Activated CD4-positive, alpha-beta T cell treated with anti-CD3 and anti-CD28 coated beads for 24 hours (primary cell): ENCODE measurements at places on chromosomes 7 and 10.

GRCh38 chr7:6575281-6576023 lies 1.8 kb upstream of the ZDHHC4 start:
- DNase-seq = no peak

DNA sequence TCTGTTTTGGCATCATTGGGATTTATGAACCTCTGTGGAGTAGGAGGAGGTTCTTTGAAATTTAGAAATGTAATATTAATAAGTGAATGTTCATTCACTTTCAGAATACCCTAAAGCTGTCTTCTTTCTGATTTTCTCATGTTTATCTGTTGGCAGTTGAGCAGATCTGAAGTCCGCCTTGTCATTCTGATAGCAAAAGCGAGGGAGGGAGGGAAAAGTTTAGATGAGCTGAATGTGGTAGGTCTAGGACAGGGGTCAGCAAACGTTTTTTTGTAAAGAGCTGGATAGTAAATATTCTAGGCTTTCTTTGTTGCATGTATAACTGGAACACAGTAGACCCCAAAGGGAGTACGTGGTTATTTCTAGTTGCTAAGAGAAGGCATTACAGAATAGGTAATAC lies 94.4 kb upstream of the GATA3 start:
- no peak for DNase-seq

DNA sequence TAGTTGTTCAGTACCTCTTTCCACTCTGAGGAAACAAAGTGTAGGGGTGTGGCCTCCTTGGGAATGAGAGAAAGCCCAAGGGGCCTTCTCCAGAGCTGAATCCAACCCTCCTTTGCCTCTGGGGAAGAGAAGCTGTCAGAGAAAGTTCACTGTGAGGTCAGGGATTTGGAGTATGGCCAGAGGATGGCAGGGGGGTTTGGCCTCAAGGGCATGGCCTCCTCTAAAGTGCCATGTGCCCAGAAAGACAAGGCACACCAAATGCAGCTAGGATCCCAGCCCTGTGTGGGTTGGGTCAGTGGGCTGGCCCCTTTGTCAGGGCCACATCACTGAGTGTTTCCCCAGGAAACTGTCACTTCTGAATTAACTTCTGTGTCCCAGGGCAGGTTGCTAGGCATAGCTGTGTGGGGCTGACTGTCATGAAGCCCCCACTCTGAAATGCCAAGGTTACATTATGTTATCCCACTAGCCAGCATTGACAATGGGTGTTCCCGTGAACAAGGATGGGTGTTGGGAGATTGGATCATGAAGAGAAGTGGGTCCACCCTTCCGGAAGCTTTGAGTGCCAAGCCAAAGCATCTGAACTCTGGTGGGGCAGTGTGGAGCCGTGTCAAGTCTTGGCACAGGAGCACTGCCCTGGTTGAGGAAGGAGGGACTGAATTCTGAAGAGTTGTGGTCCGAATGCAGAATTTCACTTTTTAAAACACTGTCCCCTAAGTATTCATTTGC lies 123.3 kb downstream of the ZMIZ1 start:
- DNase-seq = no peak

- no peak for DNase-seq
Observed at GRCh38 chr10:90437452-90437851, 420.4 kb downstream of the HTR7 start.

- no peak for DNase-seq
Observed at GRCh38 chr10:132468216-132468615, 69.4 kb upstream of the INPP5A start.

GRCh38 chr10:34885898-34886297 lies 70.8 kb upstream of the PARD3 start:
- no peak for DNase-seq

DNA sequence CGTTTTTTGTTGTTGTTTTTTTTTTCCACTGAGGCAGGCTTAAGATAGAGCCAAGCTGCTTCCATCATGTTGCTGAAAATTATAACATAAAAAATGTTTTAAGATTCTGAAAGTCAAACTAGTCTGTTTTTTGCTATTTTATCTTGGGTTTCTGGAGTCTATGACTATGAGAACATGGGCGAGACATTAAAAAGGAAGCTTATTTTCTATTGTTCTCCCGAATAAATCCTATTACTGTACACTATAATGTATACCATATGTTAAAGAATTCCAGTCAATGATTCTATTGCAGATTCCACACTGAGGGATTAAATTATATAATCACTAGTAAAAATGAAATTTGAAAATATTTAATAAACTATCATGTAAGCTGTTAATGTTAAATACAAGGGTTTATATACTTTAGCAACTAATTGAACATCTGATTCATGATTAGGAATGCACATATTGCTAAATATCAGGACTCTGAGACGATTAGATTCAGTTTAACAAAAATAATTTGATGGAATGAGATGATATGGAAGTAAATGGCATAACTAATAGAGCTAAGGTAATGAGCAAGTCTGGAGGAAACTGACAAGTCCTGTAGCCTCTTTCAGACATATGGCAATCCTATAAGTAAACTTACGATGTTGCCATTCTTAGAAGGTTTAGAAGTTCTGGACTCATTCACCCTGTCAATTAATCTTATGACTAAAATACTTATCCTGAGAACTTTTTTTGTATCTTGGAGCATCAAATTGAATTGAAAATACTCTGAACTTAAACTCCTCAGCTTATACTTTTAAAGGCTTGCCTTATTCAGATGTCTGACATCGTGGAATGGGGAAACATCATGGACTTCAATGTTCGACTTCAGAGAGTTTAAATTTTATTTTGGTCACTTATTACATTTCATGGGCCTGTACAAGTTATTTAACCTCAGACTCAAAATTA lies 294.8 kb upstream of the DGKB start:
- DNase-seq = no peak

- DNase-seq = no peak
Observed at GRCh38 chr10:46037107-46037825, 6.8 kb upstream of the NCOA4 start.

DNA sequence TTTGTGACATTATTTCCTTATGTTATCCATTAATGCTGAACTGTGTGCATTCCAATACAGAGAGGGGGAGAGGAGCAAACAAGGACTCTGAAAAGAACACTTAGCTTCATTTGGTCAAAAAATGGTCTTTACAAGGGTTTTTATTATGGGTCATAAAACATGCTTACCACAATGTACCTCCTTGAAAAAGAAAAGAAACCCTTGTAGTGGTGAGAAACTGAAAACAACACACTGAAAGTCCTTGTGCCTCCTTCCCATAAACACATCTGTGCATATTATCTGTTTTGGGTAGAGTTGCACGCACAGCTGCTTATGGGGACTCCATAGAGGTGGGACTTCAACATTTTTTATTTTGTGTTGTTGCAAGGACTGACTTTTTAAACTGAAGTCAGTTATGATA lies 98.7 kb downstream of the CDK6 start:
- no peak for DNase-seq

DNA sequence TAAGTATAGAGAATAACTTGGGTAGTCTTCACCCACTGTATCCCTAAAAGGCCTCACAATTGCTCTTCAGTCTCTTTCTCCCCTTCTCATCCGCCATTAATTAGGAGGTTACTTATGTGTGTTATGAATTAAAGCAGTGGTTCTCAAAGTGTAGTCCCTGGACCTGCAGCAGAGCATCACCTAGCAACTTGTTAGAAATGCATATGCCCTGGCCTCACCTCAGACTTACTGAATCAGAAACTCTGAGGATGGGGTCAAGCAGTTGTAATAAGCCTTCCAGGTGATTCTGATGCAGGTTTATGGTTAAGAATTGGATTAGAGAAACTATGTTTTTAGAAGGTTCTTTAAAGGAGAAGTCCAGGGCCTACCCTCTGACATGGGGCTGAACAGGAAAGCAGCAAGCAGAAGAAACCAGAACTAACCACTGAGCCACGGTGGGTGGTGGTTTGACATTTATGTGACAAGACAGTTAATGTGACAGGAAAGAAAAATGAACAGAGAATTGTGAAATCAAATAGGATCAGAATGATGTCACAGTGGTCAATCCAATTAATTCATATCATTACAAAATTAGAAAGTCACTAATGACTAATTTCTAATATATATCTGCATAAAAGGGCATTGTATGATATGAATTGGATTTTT lies 37.6 kb downstream of the ENTPD1 start:
- DNase-seq = no peak

GRCh38 chr10:29067161-29067560 lies 221.7 kb upstream of the LYZL1 start:
- no peak for DNase-seq

- DNase-seq = no peak
Observed at GRCh38 chr10:54772468-54773122, 28.4 kb downstream of the PCDH15 start.

GRCh38 chr7:148714498-148714897 lies 15.8 kb downstream of the CUL1 start:
- no peak for DNase-seq
